ENCODE measurements at places on chromosomes 2 and 18. TPM values are rescaled to one million over a fixed set of nuclear protein-coding genes. Genes with fewer than 3 reads are reported as not detected.

DNA sequence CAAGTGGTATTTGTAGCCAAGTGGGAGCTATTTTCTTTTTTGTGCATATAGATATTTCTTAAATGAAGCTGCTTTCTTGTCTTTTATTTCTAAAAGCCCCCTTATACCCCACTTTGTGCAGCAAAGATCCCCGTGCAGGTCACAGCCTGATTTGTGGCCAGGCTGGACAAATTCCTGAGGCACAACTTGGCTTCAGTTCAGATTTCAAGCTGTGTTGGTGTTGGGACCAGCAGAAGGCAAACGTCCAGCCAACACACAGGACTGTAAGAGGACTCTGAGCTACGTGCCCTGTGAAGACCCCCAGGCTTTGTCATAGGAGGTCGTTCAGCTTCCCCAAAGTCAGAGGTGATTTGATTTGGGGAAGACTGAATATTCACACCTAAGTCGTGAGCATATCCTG, 21.9 kb downstream of the FOSL2 start:
- no peak for DNase-seq

DNA sequence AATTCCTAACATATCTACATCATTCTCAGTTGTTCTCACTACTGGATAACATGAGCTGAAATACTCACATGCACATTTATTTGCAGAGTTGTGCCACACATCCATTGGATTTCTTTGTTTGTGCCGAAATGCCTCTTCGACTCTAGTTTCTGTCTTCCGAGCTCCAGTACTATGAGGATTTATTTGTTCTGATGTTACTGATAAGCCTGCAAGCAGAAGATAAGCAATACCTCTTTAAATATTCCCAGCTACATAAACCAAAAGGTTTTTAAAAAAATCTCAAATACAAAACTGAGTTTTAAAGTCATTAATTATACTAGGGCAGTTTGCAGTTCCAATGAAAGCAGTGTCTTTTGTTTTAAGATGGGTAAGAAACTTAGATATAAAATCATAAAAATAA, 164.8 kb downstream of the ATAD2B start:
- no peak for DNase-seq

DNA sequence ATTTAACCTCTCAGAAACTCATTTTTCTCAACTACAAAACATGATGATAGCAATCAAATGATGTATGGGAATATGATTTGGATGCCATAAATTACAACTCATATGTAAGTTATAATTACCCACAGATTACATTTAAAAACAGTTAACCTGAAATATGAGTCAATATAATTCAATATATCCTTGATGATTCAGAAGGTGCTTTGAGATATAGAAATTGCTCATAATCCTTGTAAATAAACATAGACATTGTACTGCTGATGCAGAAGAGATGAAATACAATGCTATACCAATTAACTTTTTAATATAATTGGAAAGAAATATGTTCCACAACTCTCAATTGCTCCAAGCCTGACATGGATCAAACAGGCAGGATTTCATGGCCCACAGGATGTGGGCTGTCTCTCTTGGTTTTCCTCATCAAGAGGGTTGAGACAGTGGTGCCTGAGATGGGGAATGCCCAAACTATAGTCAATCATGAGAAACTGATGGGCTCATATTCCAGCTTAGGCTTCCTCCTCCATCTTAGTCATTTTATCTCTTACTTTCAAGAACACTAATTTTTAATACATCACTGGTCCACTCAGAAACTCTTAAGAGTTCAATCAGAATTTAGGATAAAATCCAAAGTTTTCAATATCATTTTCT, 49.4 kb downstream of the NCKAP5 start:
- no peak for DNase-seq

DNA sequence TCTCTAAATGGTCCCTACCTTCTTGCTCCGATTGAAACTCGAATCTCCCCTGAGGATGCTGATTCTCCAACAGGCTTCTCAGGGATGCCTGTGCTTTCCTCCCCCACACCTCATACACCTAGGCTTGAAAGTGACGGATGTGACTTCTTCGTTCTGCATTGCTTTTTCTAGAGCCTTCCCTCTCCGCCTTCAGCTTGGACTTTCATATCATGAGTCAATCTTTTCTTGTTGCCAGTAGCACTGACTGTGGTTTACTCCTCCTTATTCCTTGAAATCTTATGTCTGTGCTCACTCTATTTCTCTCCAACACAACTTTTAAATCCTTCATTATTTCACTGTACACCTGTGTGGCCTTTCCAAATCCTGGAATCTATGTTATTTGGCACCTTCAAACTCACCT, 451.4 kb downstream of the TMX3 start:
- DNase-seq: no peak

RTP5 gene
- total RNA-seq: not detected

SNRPD1 gene
- total RNA-seq: 38.0 TPM

PREPL gene
- total RNA-seq: 27.3 TPM

NT5DC4 gene
- total RNA-seq: not detected

All from SJSA1 (cell line).